ENCODE measurements at places on chromosomes 4 and X.

DNA sequence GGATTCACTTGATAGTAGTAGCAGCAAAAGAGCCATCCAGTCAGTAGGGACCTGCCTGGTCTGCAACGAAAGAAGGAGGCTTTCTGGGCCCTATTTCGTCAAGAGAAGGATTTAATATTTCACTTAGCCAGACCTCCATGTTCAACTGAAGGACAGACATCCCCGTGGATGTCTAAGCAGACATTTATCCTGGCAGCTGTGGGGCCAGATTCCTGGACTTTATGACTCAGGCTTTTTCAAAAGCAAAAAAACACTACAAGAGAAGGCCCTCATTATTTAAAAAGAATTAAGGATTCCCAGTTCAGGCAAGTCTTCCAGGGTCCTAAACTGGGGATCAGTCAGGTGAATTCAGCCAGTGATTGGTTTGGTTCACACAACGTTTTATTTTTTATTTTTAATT is 88.5 kb upstream of the TSPAN5 start:
- DNase-seq = no peak

GRCh38 chrX:115459883-115460880 is 100.8 kb upstream of the PLS3 start:
- DNase-seq = no peak

DNA sequence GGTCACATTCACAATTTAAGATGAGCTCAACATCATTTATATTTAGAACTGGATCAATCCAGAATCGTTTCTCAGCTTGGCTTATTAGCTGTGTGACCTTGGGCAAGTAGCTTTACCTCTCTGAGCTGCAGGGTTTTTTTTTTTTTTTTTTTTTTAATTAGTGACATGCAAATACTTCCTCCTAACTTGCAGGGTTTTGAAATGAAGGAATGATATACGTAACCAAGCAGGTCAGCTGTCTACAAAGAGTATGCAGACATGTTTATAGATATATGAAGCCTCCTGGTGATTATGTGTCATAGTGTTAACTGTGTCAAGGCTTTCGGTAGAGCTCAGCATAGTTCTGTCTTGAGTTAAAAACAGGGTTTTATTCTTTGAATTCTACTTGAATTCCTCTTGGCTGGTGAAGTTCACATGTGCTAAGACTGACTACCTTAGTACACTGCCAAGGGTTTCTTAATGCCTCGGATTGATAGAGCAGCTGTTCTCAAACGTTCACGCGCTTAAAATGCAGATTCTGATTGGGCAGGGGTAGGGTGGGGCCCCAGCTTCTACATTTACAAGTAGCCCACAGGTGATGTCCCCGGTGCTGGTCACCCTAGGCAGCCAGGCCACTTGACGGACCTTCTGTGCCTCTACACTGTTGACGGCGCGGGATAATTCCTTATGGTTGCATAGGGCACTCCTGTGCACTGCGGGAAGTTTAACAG is 654 bp upstream of the STS start:
- no peak for DNase-seq

- no peak for DNase-seq
These were observed 46.6 kb downstream of the TSPAN5 start for GRCh38 chr4:98611677-98612317.

GRCh38 chr4:83074086-83074704 is 39.2 kb downstream of the COPS4 start:
- peak; percentile 65 for DNase-seq

DNA sequence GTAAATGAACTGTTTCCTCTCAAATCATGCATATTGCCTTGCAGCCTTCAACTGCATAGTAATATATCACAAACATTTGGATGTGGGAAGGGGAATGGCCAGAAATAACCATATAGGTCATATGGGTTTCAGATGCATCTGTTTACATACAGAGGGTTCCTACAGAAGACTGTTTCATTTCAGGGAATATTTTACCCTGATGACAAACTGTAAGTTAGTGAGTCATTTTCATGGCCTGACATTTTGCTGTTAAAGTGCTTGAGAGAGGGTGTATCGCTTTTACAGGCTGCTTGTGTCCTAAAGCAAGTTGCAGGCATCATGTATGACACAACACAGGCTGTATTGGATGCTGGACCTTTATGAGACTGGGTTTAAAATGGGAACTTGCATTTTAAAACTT is 25.5 kb upstream of the AMOT start:
- no peak for DNase-seq

DNA sequence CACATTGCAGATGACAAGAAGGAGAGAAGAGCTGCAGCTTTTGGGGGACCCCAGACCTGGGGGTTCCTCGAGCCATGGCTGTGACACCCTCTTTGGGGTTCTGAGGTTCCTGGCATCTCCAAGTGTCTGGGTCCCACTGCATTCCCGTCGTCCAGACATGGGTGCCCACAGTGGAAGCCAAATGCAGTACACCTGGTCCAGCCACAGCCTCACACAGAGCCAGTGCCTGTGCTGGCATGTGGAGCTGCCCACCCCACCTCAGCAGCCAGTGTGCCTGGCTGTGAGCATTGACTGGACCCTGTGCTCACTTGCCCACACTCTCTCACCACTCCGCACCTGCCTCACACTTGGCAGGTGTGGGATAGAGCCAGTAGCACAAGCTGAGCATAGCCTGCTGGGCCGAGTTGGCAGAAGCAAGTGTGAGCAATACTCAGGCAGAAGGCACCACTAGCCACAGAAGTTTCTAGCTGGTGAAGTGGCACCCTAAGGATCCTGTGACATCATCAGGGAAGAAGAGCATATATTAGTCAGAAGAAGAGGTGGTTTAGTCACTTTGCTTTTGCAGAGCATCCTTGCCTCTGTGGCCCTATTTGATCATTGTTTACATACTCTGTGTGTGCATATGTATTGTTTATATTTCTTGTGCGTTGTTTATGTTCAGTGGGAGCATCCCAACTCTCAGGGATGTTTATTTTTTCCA is 65.0 kb upstream of the MAGEB2 start:
- DNase-seq = no peak

DNA sequence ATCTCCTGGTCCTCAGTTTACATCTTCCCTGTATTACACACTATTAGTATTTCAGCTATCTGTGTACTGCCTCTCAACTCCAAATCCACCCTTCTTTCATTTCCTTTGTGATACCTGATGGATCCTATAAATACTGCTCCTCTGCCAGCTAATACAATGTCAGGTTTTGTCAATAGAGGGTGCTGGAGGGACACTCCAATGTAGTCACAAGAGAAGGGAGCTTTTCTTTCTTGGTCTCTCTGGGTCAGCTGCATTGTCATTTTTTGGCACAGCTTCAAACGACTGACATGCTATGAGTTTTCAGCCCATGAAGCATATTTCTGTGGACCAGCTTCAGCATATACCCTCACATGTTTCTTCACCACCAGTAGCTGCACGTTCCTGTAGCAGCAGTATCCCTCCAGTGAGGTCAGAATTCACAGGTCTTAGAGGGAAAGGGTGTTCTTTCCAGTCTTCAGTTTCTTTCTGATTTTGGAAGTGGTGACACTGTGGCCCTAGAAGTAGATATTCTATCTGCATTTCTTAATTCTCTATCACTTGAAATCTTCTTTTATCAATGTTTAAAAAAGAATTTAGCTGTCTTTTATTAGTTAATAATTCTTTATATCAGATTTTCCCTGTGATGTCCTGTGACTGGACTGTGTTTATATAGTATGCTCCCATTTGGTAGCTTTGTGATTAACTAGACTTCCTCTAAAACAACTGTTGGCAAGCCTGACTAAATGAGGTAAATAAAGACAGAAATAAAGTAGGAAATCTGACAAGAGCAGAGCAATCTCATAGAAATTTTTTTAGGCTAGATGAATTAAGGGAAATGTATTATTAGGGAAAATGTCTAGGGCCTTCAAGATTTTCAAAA is 60.6 kb downstream of the GABRA2 start:
- DNase-seq = no peak

GRCh38 chr4:109588176-109588575 is 28.1 kb downstream of the MCUB start:
- DNase-seq = no peak

DNA sequence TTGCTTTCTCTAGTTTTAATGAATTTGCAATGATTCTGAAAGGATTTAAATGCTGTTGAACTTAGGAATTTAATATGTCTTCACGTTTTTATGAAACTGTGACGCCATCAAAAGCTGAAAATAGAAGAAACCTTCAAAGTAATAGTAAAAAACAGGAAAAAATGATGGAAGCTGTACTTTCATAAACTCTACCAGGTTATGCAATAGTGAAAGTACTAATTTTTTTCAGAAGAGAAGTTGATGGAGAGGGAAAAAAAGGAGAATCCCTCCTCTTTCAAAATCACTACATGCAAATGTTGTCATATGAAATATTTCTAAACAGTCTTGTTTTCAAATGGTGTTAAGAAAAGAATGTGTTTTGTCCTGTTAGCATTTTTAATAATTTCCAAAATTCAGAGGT is 73.6 kb downstream of the ZNF330 start:
- DNase-seq = no peak

GRCh38 chrX:111353793-111354192 is 58.2 kb downstream of the DCX start:
- peak; percentile 13 for DNase-seq

GRCh38 chr4:5708449-5709206 is at the start of gene EVC2:
EVC2 (minus strand) TSS chr4:5708559; CDS start chr4:5708513, 46 bp downstream.
- peak; percentile 17 for DNase-seq

DNA sequence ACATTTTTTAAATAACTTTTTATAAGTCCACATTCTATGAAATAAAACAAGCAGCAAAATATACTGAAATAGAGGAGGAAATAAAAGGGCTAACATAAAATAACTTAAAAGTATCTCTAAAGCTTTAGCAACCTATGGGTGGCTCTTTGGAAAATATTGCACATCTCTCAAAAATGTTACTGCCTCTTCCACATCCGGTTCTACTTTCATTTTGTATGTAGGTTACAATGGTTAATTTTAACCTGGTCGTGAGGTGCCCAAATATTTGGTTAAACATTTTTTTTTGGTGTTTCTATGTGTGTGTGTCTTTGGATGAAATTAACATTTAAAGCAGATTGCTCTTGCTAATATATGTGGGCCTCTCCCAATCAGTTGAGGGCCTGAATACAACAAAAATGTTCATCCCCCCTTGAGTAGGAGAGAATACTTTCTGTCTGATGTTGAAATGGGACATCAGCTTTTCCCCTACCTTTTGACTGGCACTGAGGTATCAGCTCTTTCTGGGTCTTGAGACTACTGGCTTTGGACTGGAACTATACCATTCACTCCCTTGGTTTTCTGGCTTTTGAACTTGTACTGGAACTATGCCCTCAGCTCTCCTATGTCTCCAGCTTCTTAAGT is 353.0 kb downstream of the ADAM29 start:
- DNase-seq = no peak

DNA sequence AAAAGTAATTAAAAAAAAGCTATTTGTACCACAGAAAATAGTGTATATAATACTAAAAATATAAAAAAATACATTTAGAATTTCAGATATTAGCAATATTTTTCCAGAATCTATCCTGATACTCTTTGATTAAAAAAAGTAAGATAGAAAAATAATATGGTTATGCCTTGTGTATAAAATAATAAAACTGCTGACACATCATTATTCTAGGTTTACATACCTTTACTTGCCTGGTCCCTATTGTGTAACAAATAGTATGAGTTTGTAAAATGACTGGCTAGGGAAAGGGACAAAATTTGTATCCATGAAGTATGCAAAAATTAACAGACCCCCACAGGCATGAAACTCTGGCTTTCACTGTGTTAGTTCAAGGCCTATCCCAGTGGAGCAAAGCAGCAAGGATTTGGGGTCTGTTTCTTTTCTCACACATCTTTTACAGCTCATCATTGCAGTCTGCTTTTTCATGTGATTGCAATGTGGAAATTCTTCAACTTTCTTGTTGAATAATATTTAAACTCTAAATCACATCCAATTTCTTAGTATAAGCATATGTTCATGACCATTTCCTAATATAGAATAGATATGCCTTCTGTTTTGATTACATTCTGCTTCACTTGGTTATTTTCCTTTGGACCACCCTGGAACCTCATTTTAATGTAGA is 136.7 kb upstream of the PCDH18 start:
- no peak for DNase-seq

GRCh38 chr4:183841001-183841400 is 64.1 kb upstream of the STOX2 start:
- no peak for DNase-seq

DNA sequence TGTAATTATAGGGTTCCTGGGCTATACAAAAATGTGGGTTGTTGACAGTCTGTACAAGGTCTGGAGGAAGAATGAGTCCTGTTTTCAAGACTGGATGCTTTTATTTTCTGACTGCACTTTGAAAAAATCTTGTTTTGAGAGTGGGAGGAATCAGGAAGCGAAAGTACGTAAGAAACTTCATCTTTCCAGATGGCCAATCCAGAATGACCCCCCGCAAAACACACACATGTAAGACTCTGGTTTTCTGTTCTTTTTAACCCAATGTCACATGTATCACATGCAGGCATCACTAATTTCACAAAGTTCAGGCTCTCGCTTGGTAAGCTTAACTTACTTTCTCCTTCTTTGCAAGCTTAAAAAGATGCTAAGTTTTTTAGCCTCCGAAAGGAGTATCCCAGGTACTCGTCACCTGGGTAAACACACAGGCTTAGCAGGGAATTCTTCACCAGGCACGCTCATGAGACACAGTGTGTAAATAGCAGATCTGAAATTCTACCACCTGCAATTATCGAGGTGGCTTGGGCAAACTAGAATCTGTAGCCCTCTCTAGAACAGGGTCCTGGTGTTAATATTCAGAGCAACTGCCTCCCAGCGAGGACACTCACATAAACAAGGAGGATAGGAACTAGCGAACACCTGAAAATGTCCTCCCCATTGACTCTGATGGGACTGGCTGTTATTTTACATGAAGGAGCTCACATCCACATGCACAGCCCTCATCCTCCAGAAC is 90.7 kb downstream of the NSUN7 start:
- DNase-seq = no peak

DNA sequence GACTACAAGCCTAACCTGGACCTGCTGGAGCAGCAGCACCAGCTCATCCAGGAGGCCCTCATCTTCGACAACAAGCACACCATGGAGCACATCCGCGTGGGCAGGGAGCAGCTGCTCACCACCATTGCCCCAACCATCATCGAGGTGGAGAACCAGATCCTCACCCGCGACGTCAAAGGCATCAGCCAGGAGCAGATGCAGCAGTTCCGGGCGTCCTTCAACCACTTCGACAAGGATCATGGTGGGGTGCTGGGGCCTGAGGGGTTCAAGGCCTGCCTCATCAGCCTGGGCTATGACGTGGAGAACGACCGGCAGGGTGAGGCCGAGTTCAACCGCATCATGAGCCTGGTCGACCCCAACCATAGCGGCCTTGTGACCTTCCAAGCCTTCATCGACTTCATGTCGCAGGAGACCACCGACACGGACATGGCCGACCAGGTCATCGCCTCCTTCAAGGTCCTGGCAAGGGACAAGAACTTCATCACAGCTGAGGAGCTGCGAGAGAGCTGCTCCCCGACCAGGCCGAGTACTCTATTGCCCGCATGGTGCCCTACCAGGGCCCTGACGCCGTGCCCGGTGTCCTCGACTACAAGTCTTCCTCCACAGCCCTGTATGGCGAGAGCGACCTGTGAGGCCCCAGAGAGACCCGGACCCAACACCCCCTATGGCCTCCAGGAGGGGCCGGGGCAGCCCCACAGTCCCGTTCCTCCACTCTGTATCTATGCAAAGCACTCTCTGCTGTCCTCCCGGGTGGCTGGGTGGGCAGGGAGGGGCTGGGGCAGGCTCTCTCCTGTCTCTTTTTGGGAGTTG is 486.2 kb downstream of the TRAM1L1 start:
- no peak for DNase-seq

- no peak for DNase-seq
These were observed 1.1 kb upstream of the TRMT10A start for GRCh38 chr4:99564921-99565320.

GRCh38 chr4:121353213-121353612 is 27.6 kb downstream of the QRFPR start:
- no peak for DNase-seq

- peak; percentile 60 for DNase-seq
These were observed 36.0 kb downstream of the RTL9 start for GRCh38 chrX:110394651-110395050.

Measured in skeletal muscle cell (primary cell).